Stimulated activated CD4-positive, alpha-beta T cell treated with anti-CD3 and anti-CD28 coated beads, Interleukin-4, amount 100 ng/mL, for 4 hours (primary cell): ENCODE measurements at places on chromosomes 13 and 19.
A peak's percentile ranks its signal among the peaks of the same experiment; 100 is the strongest.

DNA sequence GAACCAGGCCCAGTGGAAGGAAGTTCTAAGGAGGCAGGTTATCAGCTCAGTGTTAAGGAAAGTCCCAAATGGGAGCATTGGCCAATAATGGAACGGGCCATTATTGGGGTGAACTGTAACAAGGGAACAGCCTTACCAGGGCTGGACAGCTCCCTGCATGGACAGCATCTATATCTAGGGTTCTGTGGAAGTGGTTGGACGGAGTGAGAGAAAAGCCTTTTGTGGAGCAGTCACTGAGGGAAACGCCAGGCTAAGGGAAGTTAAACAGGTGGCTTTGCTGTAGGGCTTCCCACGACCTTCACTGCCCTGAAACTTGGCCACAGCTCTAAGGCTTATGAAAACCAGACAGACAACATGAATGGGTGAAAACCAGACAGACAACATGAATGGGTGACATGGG lies 17.0 kb downstream of the POU2F2 start:
- no peak for DNase-seq

DNA sequence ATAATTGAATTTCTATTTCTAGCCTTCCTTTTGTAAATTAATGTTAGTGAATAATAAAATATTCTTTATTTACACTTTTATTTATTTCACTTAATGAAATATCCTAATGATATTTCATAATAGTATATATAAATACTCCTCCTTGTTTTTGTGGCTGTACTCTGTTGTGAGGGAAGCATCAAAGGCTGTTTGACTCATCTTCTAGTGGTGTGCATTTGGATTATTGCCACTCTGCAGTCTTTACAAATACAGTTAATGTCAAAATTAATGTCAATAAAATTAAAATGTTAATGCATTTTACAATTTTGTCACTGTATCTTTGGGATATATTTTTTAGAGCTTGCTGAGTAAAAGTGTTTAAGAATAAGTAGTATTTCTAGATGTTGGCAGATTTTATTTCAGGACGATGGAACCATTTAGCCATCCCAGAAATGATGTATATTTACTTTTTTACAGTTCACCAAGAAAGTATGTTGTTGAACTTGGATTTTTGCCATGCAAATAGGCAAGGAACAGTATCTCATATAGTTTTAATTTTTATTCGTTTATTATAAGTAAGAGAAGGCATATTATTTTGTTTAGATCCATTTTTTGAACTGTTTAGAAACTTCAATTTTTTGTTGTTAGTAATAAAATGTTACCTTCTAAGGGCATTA lies 281.2 kb upstream of the SLITRK6 start:
- DNase-seq: no peak

- DNase-seq: no peak
These were observed 13.9 kb upstream of the PAK4 start for GRCh38 chr19:39111593-39112199.

- DNase-seq: no peak
These were observed 1156.7 kb upstream of the PCDH9 start for GRCh38 chr13:68386808-68387207.

- DNase-seq: no peak
These were observed 17.7 kb upstream of the DPY19L3 start for GRCh38 chr19:32387701-32388392.

DNA sequence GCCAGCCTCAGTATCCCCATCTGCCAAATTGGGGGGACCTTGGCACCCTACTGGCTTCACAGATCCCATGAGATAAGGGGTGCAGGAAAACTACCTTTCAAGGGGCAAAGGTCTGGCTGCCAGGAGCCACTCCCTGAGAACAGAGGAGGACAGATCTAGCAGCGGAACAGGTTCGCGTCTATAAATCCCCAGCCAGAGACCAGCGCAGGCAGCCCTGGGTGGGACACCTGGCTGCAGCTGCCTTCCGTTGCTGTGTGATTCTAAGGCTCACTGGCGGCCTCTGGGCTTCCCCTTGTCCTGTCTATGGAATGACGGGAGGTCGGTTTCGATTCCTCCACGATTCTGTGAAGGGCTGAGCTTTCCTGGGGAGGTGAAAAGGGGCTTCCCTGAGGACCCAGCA lies 7.3 kb downstream of the RELB start:
- DNase-seq: no peak

GRCh38 chr13:48424212-48424611 lies 11.3 kb upstream of the LPAR6 start:
- no peak for DNase-seq

GRCh38 chr13:48154671-48155070 lies 59.8 kb upstream of the MED4 start:
- no peak for DNase-seq

- DNase-seq: no peak
These were observed 24.3 kb downstream of the COL4A2 start for GRCh38 chr13:110331362-110331761.

DNA sequence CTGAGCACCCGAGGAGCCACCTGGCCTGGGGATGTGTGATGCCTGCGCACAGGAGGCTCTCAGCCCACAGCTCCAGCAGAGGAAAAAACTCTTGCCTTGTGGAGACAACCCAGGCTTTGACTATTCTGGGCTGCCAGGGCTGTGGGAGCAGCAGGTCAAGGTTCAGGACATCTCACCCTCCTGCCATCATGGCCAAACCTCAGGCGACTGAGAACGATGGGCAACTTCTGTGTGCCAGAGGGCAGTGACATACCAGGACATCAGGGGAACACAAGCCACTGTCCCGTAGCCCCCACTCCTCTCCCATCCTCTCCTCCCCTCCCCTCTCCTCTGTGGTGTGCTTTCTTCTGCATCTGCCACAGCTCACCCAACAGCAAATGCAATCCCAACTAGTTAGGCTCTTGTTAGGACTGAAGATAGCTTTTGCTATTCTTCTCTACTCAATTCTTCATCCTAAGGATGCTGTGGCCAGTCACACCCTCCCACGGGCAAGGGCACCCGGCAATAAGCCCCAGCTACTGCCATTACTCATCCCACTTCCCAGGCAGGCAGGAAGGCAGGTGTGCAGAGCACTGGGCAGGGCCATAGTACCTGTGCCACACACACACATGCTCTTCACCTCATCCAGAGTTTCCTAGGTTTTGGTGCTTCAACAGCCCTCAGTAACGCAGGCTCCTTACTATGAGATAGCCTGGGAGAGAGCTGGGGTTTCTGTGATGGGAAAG lies 16.8 kb downstream of the ELL start:
- DNase-seq: no peak

DNA sequence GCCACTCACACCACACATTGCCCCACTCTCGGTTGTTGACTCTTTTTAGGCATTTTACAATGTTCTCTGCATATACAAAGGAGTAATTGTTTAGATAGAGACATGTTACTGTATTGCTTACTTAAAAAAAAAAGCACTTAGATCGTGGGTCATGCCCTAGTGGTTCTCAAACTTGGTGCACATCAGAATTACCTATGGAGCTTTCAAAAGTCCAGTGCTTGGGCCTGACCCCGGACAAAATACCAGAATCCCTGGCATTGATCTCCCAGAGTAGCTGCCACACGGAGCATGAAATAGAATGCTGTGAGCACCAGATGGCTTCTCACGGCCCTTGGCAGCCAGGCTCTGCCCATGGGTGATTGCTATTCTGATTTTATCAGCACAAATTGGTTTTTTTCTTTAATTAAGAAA lies 20.0 kb downstream of the ACP7 start:
- no peak for DNase-seq

GRCh38 chr13:52158629-52159158 lies 703 bp downstream of the NEK3 start:
- no peak for DNase-seq

DNA sequence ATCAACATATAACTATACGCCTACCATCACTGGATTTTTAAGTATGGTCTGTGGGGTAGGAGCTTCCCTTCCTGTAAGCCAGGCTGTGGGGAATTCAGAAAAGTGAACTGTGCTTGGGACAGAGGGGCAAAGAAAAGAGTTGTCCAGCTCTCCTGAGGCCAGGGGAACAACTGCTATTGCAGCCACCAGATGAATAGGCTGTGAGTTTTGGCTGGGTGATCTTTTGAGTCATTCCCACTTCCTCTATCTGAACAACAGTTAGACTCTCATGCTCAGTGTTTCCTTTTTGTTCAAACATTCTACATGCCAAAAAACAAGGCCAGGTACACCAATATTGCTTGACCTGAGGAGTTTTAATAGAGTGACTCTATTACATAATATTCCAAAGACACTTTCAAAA lies 426.2 kb upstream of the DACH1 start:
- DNase-seq: no peak

DNA sequence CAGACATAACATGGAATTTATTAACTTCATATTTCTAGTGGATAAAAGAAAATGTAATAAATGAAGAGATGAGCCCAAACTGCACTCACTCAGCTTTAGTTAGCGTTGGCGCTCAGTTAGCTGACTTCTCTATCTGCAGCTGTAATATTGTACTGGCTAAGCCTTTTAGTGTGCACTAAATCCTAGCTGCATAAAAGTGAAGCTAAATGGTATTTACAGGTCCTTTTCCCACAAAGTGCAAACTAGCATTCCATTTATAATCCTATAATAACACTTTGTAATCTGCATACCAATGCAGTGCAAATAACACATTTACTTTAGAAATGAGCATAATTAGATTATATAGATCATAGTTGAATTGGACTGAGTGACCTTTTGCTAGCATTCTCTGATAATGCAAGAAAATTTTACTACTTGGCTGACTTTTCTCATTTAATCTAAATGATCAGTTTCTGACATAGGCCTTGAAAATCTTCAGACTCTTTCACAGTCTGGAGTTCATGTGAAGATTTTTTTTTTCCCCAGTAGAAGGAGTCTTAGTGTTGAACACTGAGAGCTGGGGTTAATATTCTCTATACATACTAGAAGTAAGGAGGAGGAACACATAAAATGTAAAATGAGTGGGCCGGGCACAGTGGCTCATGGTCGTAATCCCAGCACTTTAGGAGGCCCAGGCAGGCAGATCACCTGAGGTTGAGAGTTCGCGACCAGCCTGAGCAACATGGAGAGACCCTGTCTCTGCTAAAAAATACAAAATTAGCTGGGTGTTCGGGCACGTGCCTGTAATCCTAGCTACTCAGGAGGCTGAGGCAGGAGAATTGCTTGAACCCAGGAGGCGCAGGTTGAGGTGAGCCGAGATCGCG lies 1426.4 kb downstream of the PCDH9 start:
- DNase-seq: no peak

GRCh38 chr13:32116210-32116609 lies 84.6 kb downstream of the FRY start:
- DNase-seq: no peak

- DNase-seq: no peak
These were observed 151.5 kb downstream of the RGCC start for GRCh38 chr13:41608839-41609177.

DNA sequence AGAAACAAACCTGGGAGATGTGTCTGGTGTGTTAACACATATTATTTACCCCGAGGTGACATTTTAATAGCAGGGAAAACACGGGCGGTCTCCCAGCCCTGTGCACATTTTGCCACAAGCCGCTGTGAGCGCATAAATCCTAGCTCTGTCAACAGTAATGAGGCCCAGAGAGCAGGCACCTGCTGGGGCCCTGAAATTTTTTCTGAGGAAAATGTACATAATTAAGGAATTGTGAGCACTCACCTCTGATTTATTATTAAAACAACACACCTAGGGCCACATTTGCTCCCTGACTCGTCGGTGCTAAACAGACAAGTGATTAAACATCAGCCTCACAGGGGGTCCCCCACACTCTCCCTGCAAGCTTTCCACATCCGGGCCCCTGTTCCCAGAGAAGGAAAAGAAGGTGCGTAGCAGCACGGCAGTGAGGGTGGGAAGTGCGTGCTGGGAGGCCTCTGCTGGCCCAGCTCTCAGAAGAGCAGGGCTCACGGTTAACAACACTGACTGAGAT lies 616.3 kb downstream of the UQCRFS1 start:
- DNase-seq: no peak

DNA sequence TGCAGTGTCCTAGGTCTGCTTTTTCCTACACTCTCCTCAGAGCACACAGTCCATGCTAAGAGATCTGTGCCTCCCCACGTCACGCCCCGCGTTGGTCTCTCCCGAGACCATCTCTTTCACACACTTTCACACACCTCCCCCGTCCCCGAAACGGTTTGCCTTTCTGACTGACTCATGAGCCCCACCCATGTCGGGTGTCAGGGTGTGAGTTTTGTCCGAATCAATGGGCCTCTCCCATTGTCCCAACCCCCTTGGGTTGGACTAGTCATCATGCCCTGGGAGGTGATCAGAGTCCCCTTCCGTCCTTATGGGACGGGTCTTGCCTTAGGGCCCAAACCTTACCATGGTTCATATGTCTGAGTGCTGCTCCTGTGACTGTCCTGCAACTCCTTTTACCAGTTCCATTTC lies 214.0 kb upstream of the HTR2A start:
- DNase-seq: no peak

DNA sequence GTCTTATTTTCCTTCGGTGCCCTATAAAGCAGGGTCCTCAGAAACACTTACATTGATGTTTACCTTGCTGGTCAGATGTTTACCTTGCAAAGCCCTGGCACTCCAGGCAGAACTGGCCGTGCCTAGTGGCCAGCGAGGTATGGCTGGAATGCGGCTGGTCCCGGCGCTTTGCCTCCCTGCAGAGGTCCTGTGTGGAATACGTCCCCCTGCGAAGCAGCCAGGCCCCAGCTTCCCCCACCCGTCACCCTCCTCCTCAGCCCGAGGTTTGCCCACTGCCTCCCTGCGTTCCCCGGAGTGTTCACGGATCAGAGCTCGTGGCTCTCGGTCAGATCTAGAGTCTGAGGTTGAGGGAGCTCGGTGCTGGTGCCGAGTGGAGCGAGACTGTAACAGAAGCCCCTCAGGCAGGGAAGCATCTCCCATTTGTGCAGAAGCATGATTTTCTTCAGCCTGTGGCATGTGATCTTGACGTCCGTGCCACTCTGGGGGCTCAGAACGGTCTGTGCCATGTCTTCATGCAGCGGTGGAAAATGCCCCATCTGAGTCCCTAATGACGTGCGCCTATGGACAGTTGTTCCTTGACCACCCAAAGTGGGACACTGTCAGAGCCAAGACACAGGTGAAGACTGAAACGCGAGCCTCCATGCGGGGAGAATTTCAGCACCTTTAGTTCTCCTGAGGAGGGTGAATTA lies 54.8 kb upstream of the SOX1 start:
- DNase-seq: no peak

GRCh38 chr13:100156788-100157187 lies 67.9 kb downstream of the PCCA start:
- no peak for DNase-seq

GRCh38 chr13:93857126-93857525 lies 622.4 kb downstream of the DCT start:
- DNase-seq: no peak

GRCh38 chr19:47284324-47284899 lies 9.7 kb downstream of the INAFM1 start:
- no peak for DNase-seq

DNA sequence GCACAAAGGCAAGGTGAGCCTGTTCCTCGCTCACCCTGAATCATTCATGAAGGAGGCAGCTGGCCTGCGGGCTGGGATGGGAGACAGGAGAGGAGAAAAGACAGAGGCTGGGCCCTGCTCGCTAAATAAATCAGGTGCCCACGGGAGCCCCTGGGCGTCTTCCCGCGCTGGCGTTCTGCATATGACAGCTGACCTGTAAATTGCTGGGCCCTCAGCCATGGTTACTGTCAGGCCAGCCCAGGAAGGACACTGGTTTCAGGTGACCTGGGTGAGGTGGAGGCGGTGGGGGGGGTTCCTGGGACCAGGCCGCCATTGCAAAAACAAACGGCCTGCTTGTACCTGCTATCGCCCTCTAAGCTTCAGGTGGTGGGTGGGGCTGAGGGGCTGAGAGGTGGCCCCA lies 3.4 kb upstream of the PTBP1 start:
- no peak for DNase-seq

- DNase-seq: no peak
These were observed 8.6 kb downstream of the NPAS1 start for GRCh38 chr19:47028195-47028601.

GRCh38 chr19:18469069-18469846 lies 31.3 kb upstream of the ISYNA1 start:
- peak; percentile 26 for DNase-seq
